Astrocyte (in vitro differentiated cells and primary cell): ENCODE measurements at places on chromosomes 3 and 15. TPM values are rescaled to one million over a fixed set of nuclear protein-coding genes. Genes with fewer than 3 reads are reported as not detected.

Gene P2RY1
- total RNA-seq: 1.1 and 1.4 TPM in 2 replicates

Gene ANKRD34C
- total RNA-seq: 0.05 TPM in 1 of 2 replicates, not detected in the other

Gene DZIP3
- 10.9 and 12.9 TPM in 2 replicates for total RNA-seq

Gene OR5K2
- not detected in 2 replicates for total RNA-seq

Gene LRRC2
- total RNA-seq: 0.32 and 0.36 TPM in 2 replicates

Gene PLA1A
- 0.91 and 2.0 TPM in 2 replicates for total RNA-seq

Gene TMIE
- 0.34 and 0.53 TPM in 2 replicates for total RNA-seq

Gene ISL2
- 1.3 and 2.1 TPM in 2 replicates for total RNA-seq

Gene SEMA3B
- 4.9 and 5.9 TPM in 2 replicates for total RNA-seq

Gene LSAMP
- total RNA-seq: 16.0 and 16.4 TPM in 2 replicates

Gene ZMYND10
- 0.39 and 0.55 TPM in 2 replicates for total RNA-seq

Gene SLC33A1
- 27.3 and 30.4 TPM in 2 replicates for total RNA-seq

Gene HERC2
- 61.5 and 63.3 TPM in 2 replicates for total RNA-seq

Gene KCNAB1
- total RNA-seq: 0.30 and 0.72 TPM in 2 replicates
